EL (cell line): ENCODE measurements at places on chromosomes 2 and 18.

DNA sequence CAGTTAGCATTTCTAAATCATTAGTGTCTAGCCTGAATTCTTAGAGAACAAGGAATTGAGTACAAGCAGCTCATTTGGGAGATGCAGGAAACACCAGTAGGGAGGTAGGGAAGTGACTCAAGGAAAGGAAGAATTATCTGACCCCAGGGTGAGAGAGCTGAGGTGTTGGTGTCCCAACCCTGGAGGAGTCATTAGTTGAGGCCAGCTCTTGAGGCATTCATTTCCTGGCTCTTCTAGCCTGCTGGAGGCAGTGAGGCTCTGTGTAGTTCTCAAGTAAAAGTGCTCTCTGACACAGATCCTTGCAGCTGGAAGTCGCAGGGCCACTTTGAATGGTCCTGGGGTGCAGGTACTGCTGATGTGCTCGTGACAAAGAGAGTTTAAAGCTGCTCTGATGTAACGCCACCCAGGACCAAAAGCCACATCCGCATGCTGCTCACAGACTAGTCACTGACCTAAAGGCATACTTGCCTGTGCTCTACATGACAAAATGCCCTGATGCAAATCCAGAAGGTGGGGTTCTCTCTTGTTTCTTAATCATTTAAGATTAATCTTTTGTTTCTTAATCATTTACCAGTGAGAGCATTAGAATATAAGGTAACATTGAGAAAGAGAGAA is 299.5 kb upstream of the LYPD1 start:
- peak; percentile 54 for DNase-seq

DNA sequence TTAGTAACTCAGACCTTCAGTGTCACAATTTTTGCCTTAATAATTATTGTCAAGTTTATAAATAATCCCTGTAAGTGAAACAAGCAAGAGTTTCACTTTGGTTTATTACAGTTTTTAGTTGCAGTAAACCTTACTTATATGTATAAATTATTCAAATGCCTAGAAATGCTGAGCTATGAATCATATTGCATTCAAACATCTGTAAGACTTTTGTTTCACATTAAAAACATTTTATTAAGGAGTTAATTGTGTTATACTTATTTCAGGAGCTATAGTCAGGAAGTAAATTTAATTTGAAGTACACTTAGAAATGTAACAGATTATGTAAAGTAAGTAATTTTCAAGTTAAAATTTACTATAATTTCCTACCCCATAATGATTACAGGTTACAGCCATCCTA is 3.9 kb upstream of the ETAA1 start:
- DNase-seq = peak; percentile 41

DNA sequence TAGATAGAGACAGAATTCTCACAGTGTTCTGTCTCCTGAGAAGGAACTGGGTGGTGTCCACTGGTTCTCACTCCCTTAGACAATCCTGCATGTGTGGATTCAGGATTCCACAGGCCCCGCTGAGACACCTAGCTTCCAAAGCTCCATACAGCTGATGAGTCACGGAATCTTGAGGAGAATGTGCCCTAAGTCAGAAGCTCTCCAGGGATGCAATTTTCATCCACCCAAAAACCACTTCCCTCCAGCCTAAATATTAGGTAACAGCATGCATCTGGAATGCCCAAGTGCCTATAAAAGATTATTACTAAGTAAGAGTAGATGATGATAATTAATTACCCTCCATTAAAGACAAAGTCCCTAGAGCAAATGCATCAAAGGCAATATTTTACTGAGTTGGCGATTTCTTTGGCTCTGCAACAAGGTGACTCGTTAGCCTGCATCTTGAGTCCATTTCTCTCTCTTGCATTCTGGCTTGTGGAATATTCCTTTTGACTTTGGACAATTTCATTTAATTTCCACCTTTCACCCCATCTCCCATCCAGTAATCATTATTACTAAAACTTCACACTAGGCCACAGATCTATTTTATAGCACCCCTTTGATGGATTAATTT is 475.1 kb downstream of the TNS1 start:
- DNase-seq = peak; percentile 77

DNA sequence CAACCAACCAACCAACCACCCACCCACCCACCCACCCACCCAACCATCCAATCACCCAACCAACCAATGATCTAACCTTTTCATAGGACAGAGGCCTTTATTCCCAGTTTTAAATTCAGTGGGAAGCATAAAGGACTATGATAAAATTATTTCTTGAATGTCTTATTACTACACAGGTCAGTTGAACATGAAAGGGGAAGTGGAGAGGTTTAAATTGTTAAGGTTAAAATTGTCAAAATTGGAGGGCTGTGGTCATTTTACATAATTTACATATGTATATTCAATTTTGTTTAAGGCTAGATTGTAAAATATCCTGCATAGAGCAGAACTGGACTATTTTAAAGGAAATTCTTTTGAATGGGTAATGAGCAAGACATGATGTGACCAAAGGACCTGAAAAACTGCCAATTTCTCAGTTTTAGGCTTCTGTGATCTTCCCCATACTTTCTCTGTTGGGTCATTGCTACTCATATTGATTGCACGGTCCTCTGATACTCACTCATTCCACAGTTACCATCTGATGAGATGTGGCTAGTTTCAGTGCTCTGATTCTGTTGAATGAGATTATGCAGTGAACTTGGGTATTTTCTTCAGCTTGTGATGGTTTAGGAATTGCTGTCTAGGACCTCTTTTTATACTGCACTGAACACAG is 127.4 kb downstream of the PLCL1 start:
- DNase-seq = peak; percentile 32

- DNase-seq = peak; percentile 73
These were observed 87.6 kb downstream of the CDC42EP3 start for GRCh38 chr2:37583867-37584266.

DNA sequence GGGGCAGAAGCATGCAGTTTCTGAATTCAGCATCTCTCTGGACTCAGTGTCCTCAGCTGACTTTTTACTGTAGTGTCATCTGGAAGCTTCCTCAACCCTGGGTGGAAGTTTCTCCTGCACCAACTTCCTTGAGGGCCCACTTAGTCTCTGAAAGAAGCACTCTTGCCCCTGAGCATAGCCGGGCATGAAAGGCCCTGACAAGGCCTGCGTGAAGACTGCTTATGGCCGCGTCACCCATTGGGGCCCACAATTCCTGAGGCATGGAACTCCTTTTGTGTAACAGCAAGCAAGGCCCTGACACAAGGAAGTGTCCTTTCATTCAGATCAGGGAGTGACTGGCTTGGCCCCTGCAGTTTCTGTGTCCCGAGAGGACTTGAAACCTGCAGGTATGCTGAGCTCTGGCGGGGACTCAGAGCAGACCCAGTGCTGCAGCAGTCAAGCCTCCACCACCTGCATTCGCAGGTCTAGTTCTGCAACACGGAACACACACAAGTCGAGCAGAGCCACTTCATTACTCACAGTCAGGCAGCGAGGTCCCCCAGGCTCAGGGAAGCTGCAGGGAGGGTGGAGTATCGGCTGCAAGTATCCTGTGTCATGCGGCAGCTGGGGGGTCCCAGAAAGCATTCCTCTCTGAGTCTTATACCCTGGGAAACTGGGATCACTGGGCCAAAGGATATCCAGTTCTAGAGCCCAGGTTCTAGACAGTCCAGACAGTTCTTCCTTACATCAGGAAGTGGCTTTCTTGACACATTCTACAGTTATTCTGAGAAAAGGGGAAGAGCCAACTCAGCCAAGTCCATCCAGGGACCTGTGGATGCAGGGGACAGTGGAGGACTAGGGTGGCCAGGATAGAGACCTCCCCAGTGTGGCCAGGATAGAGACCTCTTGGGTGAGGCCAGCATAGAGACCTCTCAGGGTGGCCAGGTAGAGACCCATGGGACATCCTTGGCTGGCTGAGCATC is 35.6 kb upstream of the PRLH start:
- no peak for DNase-seq

GRCh38 chr2:65193446-65193845 is 34.2 kb upstream of the ACTR2 start:
- DNase-seq = no peak

DNA sequence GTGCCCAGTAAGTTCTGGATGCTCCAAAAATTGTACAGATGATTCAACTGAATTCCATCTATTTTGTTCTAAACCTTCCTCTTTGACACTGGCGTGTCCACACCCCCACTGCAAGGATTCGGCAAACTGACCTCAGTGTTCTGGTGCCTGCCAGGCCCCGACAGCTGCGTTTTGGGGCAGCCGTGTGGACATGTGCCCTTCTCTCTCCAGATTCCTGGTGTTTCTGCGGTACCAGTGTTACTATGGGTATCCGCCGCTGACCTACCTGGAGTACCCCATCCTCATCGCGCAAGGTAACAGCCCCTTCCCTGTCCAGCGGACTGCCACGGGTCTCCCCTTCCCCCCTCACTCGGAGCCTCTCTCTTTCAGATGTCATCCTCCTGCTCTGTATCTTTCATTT is 5.0 kb downstream of the SLC66A3 start:
- no peak for DNase-seq

DNA sequence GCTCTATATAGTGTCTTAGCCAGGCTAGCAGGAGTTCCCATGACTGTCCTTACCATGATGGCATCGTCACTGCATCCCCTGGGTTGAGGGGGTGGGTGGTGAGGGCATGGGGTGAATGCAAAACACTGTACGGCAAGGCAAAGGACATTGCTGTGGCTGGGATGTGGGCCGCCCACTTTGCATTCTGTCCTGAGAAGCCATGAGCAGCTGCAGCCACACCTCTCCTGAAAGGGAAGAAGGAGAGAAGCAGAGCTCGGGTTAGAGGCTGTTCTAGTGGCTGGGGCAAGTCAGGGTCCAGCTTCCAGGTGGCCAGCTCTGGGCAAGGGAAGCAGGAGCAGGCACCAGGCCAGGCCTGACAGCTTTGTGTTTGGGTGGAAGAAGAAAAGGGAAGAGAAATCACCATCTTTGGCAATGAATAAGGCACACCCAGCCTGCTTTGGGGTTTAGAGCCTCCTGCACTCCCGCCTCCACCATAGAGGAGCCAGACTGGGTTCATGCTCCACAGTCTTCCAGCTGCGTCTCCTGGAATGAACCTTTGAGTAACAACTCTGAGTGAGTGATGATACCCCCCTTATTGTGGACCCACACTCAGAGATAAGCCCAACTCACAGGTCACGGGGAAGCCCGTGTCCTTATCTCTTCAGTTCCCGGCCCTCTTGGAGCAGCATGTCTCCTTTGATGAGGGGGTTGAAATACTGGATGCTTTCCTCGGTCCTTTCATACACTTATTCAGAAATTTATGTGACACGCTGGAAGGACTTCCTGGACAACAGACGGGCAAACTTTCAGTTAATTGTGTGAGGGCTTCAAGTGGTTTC is 63.4 kb downstream of the INPP4A start:
- no peak for DNase-seq

DNA sequence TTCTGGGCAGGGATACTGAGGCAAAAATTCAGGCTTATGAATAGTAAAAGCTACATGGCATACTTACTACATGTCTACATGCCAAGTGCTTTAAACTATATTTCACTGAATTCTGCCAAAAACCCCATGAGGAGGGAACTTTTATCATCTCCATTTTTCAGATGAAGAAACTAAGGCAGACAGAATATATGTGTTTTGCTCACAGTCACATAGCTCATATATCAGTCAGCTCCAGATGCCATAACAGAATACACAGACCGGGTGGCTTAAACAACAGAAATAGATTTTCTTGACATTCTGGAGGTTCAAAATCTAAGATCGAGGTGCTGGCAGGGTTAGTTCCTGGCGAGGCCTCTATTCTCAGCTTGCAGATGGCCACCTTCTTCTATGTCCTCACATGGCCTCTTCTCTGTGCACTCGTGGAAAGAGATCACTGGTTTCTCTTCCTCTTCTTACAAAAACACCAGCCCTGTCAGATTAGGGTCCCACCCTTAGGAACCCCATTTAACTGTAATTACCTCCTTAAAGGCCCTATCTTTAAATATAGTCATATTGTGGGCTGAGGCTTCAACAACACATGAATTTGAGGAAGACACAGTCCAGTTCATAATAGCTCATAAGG is 27.1 kb upstream of the CREB1 start:
- no peak for DNase-seq

GRCh38 chr2:62382122-62382521 is 123.9 kb downstream of the TMEM17 start:
- peak; percentile 48 for DNase-seq

GRCh38 chr2:111160758-111161157 is 40.0 kb downstream of the BCL2L11 start:
- DNase-seq = peak; percentile 91

DNA sequence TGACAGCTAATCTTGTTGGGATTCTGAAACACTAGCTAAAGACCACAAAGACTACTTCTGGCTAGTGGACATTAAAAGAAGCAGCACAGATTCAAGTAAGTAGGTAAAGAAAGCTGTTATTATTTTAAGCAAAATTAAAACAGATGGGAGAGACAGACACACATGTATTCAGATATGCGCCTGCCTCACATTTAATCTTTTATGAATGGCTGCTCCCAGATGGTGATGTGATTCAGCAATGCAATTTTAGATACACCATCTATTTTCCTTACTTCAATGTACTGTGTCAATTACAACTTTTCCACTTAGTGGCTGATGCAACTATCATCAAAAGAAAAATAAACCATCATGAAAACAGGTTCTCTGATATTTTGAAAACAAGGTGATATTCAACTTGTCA is 133.0 kb upstream of the PGAP1 start:
- no peak for DNase-seq

- DNase-seq = no peak
These were observed 263.5 kb downstream of the HDAC4 start for GRCh38 chr2:239137165-239137897.

GRCh38 chr18:66708646-66709045 is 104.8 kb upstream of the CDH19 start:
- DNase-seq = no peak

- DNase-seq = no peak
These were observed 78.8 kb upstream of the GAREM1 start for GRCh38 chr18:32549248-32550110.

GRCh38 chr2:68605939-68606338 is 37.4 kb upstream of the PROKR1 start:
- no peak for DNase-seq

GRCh38 chr2:139457873-139458272 is 677.7 kb upstream of the NXPH2 start:
- no peak for DNase-seq
